ENCODE measurements at places on chromosomes 12 and 14.

- H3K27ac ChIP-seq = no peak overlapping the region
- H3K27me3 ChIP-seq = no peaks in the 10 kb centered on the region
- H3K4me1 ChIP-seq = peaks cover 3% of the 10 kb centered on the region
- H3K36me3 ChIP-seq = no peaks in the 10 kb centered on the region
- H3K4me3 ChIP-seq = no peak overlapping the region
Observed at GRCh38 chr12:116529048-116529447, 30.1 kb upstream of the MAP1LC3B2 start.

DNA sequence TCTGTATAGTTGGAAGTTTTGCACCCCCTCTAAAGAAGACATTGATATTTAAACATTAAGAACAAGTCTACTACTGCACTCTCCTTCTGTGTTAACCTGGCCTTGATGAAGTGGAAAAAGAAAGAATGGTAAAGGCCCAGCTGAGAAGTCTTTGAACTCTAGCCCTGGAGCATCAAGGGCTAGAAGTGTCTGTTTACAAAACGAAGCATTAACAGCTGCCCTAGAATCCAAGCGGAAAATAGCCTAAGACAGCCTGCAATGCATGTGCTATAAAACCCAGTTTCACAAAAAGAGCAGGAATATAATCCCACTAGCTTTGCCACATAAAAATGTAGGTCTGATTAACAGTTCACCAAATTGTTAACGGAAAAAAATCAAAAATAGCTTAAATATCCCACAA lies 60.5 kb downstream of the NUMB start:
- no peaks in the 10 kb centered on the region for H3K36me3 ChIP-seq
- H3K27ac ChIP-seq = no peak overlapping the region
- no peak overlapping the region for H3K4me3 ChIP-seq
- H3K4me1 ChIP-seq = no peaks in the 10 kb centered on the region
- no peaks in the 10 kb centered on the region for H3K27me3 ChIP-seq

DNA sequence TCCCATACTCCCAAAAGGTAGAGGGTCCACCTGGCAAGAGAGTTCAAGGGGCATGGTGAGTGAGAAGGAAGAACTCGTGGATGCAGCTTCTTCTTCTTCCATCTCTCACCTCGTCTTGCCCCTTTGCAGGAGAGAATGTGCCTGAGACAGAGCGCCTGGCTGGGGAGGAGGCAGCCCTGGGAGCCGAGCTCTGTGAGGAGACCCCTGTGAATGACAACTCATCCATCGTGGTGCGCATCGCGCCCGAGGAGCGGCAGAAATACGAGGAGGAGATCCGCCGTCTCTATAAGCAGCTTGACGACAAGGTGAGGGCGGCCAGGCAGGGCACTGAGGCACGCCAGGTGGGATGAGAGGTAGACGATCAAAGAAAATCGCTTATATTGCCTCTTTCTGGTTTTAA lies 20.0 kb downstream of the KIF5A start:
- H3K4me1 ChIP-seq = no peaks in the 10 kb centered on the region
- DNase-seq = no peak
- no peaks in the 10 kb centered on the region for H3K27me3 ChIP-seq
- H3K27ac ChIP-seq = no peak overlapping the region
- no peaks in the 10 kb centered on the region for H3K36me3 ChIP-seq
- H3K4me3 ChIP-seq = no peak overlapping the region

- no peaks in the 10 kb centered on the region for H3K27me3 ChIP-seq
- no peak overlapping the region for H3K27ac ChIP-seq
- H3K36me3 ChIP-seq = no peaks in the 10 kb centered on the region
- H3K4me3 ChIP-seq = no peak overlapping the region
- DNase-seq = no peak
Observed at GRCh38 chr12:89698607-89699006, 10.0 kb downstream of the ATP2B1 start.

DNA sequence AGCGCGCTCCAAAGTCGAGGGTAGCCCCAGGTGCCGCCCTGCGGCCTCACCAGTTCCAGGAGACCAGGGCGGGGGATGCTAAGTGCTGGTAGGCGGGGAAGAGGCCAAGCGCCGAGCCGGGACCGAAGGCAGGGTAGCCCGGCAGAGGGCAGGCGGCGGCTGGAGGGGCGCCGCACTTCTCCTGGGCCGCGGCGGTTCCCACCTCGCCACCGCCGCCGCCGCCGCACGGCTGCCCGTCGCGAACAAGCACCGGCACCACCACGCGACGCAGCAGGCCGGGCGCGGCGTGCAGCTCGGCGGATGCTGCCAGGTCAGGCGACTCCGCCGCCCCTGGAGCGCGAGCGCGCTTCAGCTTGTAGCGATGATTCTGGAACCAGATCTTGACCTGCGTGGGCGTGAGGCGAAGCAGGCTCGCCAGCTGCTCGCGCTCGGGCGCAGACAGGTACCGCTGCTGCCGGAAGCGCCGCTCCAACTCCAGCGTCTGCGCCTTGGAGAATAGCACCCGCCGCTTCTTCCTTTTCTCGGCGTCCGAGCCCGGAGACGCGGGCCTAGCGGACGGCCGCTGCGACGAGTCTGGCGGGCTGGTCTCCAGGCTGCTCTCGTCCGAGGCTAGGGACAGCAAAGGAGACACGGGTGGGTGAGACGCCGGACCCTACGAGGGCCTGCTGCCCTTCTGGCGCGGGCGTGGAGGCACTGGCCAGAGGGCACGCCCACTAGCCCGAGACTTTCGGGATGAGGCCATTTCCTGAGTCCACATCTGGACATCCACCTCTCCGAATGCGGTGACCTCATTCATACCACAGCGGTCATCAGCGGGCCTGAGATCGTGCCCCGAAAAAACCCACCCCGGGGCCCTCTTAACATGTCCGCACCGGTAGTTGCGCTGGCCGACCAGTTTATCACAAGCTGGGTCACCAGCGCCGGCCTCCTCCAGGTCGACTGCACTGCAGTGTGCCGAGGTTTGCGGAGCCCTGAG lies 1.3 kb downstream of the NKX2-8 start:
- H3K27me3 ChIP-seq = peaks cover 12% of the 10 kb centered on the region
- H3K4me3 ChIP-seq = no peak overlapping the region
- no peak overlapping the region for H3K27ac ChIP-seq
- H3K4me1 ChIP-seq = peaks cover 8% of the 10 kb centered on the region
- DNase-seq = peak; percentile 33

- no peak for DNase-seq
- no peak overlapping the region for H3K4me3 ChIP-seq
- H3K36me3 ChIP-seq = peaks cover 17% of the 10 kb centered on the region
- H3K4me1 ChIP-seq = peaks cover 11% of the 10 kb centered on the region
Observed at GRCh38 chr12:75509621-75510020, 1.8 kb downstream of the KRR1 start.

- H3K27me3 ChIP-seq = no peaks in the 10 kb centered on the region
- DNase-seq = no peak
- H3K36me3 ChIP-seq = no peaks in the 10 kb centered on the region
- H3K4me3 ChIP-seq = no peak overlapping the region
- no peak overlapping the region for H3K27ac ChIP-seq
Observed at GRCh38 chr12:124618291-124618902, 51.0 kb upstream of the NCOR2 start.

DNA sequence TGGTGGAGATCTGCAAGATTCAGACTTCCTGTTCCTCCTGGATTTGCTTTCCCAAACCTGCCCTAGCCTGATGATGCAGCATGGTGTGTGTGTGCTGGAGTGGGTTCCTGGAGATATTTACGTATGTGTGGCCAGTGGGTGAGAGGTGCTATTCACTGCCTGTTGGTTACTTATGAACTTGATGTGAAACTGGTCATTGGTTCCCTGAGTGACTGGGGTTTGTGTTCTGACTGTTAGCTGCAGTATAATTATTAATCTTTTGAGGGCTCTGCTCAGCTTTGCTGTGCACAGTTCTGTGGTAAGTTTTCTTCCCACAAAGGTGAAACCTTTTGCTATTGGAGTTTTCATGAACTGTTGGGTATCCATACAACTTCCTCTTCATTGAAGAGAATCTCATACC lies 541.8 kb upstream of the FBXO33 start:
- DNase-seq = no peak
- H3K27me3 ChIP-seq = no peaks in the 10 kb centered on the region
- no peak overlapping the region for H3K4me3 ChIP-seq
- H3K4me1 ChIP-seq = no peaks in the 10 kb centered on the region

DNA sequence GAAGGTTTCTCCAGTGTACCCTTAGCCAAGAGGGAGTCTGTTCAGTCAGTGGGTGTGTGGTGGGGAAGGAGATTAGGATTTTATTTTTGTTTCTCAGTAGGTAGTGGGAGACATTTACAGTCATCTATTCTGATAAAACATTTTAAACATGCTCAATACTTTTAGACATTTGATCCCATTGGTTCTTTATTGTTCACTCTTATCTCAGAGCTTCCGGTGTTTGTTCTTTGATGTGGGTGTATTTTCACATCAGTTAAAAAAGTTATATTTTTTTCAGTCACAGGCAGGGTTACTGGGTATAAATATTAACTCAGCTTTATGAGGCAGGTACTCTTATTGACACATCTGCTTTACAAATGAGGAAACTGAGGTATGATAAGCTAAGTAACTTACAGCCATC lies 43.3 kb upstream of the LRRK2 start:
- no peaks in the 10 kb centered on the region for H3K27me3 ChIP-seq
- H3K4me1 ChIP-seq = no peaks in the 10 kb centered on the region
- DNase-seq = no peak
- H3K4me3 ChIP-seq = no peak overlapping the region

GRCh38 chr12:32027684-32028365 lies 68.6 kb downstream of the RESF1 start:
- DNase-seq = peak; percentile 85
- H3K27me3 ChIP-seq = peaks cover 11% of the 10 kb centered on the region
- peaks cover 25% of the 10 kb centered on the region for H3K4me1 ChIP-seq
- H3K27ac ChIP-seq = no peak overlapping the region
- H3K4me3 ChIP-seq = no peak overlapping the region

GRCh38 chr14:37422748-37423147 lies 172.3 kb downstream of the FOXA1 start:
- no peaks in the 10 kb centered on the region for H3K27me3 ChIP-seq
- no peaks in the 10 kb centered on the region for H3K4me1 ChIP-seq
- no peak for DNase-seq

DNA sequence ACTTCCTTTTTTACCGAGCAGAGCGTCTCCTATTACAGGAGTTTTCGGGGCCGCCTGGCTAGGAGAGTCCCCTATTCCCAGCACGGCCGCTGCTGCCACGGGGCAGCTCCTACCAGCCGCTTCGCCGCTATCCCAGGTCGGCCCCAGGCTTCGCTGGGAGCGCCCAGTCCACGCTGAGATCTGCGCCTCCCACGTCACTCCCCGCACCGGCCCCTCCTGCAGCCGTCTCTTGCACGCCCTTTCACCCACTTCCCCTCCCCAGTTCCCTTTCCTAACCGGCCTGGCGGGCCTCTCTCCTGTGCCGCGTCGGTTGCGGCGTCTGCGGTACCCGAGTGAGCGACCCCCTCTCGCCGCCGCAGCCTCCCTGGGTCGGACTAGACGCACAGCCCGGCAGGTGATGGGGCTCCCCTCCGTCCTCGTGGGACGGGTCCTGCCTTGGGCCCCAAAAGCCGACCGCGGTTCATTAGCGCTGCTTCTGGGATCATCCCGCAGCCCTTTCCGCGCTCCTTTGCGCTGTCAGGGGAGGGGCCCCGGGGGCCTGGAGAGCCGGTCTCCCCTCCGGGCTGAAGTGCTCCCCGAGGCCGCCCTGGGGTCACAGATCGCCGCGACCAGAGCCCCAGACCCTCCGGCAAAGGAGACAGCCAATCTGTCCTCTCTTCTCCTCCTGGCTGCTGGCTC lies 1318.4 kb downstream of the TMEM121 start:
- H3K36me3 ChIP-seq = no peaks in the 10 kb centered on the region
- peak; percentile 87 for DNase-seq

DNA sequence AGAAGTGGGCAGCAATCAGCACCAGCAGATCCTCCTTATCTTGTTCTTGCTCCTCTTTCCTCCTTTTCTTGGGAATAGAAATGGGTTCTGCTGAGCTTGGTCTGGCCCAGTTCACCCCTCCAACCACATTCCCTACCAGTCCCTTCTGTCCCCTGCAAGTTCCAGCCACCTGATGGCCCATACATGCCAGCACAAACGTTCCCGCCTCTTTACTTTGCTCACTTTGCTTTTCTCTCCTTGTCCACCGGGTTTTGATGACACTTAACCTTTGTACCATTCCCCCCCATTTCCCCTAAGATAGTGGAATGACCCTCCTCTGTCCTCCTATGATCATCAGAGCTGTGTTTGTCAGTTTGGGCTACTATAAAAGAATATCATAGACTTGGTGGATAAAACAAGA lies 23.4 kb upstream of the EML1 start:
- no peak overlapping the region for H3K4me3 ChIP-seq
- H3K4me1 ChIP-seq = no peaks in the 10 kb centered on the region
- H3K27me3 ChIP-seq = no peaks in the 10 kb centered on the region
- no peak for DNase-seq
- H3K36me3 ChIP-seq = no peaks in the 10 kb centered on the region

GRCh38 chr12:57169969-57170368 lies 22.6 kb upstream of the LRP1-AS start:
- no peak for DNase-seq
- no peak overlapping the region for H3K27ac ChIP-seq
- H3K36me3 ChIP-seq = no peaks in the 10 kb centered on the region
- H3K4me1 ChIP-seq = no peaks in the 10 kb centered on the region
- no peak overlapping the region for H3K4me3 ChIP-seq
- H3K27me3 ChIP-seq = no peaks in the 10 kb centered on the region

GRCh38 chr12:123388951-123389559 lies 5.1 kb downstream of the KMT5A start:
- H3K4me1 ChIP-seq = peaks cover 47% of the 10 kb centered on the region
- no peak for DNase-seq
- peaks cover 4% of the 10 kb centered on the region for H3K36me3 ChIP-seq
- H3K4me3 ChIP-seq = peak overlapping the region; percentile 60
- H3K27ac ChIP-seq = peak overlapping the region; percentile 40

DNA sequence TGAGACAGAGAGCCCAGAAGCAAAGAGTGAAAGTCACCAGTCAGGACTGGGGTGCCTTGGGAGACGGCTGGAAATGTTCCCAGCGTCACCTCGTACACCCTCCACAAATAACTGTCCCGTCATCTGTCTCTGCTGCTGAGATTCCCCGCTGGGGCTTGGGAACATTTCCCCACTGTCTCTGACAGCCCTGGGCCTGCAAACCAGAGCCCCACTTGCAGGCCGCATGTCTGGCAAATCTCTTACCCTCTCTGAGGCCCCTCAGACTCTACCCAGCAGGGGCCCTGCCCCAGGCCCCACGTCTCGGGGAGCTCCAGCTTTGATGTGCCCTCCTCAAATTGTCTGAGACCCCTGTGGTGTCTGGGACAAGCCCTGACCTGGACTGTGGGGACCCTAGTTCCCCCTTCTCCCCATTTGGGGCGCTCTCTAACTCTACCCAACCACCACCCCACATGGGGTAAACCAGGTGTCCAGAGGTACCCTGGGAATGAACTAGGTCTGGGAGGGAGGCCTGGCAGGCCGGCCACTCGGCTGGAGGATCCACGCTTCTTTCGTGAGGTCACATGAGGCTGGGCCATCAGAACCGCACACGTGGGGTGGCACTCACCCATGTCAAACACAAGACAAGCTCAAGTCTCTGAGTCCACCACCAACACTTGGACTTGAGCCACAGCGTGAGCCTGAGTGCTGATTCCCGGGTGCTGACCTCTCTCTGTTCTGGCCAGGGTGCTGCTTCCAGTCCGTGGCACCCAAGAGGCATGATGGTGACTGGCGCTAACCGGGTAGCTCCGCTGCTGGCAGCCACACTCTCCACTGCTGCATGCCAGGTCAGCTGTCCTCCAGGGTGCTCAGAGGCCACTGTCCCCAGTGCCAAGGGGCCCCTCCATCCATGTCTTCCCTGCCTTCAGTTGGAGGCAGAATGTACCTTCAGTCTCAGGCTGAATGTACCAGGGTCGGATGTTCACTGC lies 59.8 kb downstream of the DIO3 start:
- no peak for DNase-seq
- no peak overlapping the region for H3K4me3 ChIP-seq
- H3K27ac ChIP-seq = no peak overlapping the region
- no peaks in the 10 kb centered on the region for H3K27me3 ChIP-seq

All from common myeloid progenitor, CD34-positive (primary cell).